ENCODE measurements at places on chromosomes 7 and 10. TPM values are rescaled to one million over a fixed set of nuclear protein-coding genes. Genes with fewer than 3 reads are reported as not detected.

The SHH gene
- total RNA-seq = 1.2 TPM

The FGFBP3 gene
- total RNA-seq = 2.3 TPM

The SLC13A1 gene
- not detected for total RNA-seq

The SRRM3 gene
- total RNA-seq = 5.6 TPM

The KCNMA1 gene
- 38.6 TPM for total RNA-seq

The IFIT1B gene
- total RNA-seq = not detected

The GHITM gene
- total RNA-seq = 212 TPM

The CPA4 gene
- 6.1 TPM for total RNA-seq

The UNC5B gene
- total RNA-seq = 0.53 TPM

The ZNF316 gene
- 13.6 TPM for total RNA-seq

The ADAM8 gene
- total RNA-seq = 2.2 TPM

The PRSS1 gene
- not detected for total RNA-seq

The SLC35G1 gene
- 9.6 TPM for total RNA-seq

All from A549 treated with CpdA at 1 μM for 4 hours (cell line).